ENCODE measurements at places on chromosomes 6 and 20.

GRCh38 chr6:1869769-1870168 is 260.1 kb downstream of the FOXC1 start:
- no peak for DNase-seq

GRCh38 chr20:15760001-15760621 is 813.1 kb downstream of the KIF16B start:
- DNase-seq = peak; percentile 42

GRCh38 chr6:139448051-139448649 is 73.7 kb upstream of the CITED2 start:
- no peak for DNase-seq

GRCh38 chr6:25250878-25251277 is 28.3 kb upstream of the CARMIL1 start:
- no peak for DNase-seq

GRCh38 chr20:14711652-14712051 is 374.2 kb upstream of the FLRT3 start:
- DNase-seq = no peak

DNA sequence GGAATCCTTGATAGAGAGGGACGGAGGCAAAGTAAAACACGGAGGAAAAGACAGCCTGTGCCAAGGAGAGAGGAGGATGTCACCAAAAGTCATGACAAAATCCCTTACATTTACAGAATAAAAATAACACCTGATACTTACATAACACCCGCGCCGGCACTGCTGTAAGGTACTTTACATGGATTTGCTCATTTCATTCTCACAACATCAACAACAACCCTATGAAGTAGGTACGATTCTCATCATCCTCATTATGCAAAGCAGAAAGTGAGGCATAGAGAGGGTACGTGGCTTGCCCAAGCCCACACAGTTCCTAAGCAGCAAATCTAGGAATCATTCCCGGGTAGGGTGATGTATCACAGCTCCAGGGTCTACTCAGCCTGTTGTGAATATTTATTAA is 67.6 kb upstream of the NFATC2 start:
- no peak for DNase-seq

DNA sequence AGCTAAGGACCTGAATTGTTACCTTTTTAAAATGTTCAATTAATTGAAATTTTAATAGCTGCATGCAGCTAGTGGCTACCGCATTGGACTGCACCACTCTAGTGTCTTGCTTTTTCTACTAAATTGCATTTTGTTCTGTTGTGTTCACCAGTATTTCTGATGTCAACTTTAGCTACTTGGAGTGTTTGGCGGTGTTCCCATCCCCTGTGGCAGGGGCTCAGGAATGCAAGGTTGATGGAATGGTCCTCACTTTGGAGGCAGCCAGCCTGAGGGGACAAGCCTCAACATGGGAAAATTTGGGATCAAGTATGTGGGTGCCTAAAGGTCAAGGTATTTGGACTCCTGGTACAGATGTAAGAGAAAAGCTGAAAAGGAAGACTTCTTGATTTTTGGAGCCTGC is 230.1 kb upstream of the PRND start:
- DNase-seq = no peak

- peak; percentile 30 for DNase-seq
These were observed 71.2 kb upstream of the NAA20 start for GRCh38 chr20:19945732-19946670.

DNA sequence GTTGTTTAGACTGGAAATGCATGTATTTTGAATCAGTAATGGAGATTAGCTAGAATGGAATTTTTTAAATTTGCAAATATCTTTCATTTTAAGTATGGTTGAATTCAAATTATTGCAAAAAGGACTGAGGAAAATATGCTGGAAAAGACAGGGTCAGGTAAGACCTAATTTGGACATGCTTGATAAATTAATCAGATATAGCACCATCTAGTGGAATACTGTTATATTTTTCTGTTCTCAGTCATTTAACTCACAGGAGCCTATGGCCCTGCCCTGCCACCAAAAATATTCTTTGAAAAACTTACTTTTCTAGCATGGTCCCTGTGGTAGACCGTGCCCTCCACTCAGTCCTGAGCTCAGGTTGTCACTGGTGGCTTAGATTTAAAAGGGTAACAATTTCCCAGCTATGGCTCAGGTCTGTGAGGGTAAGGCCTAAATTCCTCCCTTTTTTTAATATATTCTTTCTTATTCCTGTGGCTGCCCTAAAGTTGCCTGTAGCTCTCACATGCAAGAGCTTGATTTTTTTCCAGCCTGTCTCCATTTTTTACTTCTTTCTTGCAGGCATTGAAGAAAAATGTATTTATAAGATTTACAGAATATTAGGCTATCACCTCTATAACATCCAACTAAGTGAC is 25.3 kb upstream of the KIAA1586 start:
- no peak for DNase-seq

DNA sequence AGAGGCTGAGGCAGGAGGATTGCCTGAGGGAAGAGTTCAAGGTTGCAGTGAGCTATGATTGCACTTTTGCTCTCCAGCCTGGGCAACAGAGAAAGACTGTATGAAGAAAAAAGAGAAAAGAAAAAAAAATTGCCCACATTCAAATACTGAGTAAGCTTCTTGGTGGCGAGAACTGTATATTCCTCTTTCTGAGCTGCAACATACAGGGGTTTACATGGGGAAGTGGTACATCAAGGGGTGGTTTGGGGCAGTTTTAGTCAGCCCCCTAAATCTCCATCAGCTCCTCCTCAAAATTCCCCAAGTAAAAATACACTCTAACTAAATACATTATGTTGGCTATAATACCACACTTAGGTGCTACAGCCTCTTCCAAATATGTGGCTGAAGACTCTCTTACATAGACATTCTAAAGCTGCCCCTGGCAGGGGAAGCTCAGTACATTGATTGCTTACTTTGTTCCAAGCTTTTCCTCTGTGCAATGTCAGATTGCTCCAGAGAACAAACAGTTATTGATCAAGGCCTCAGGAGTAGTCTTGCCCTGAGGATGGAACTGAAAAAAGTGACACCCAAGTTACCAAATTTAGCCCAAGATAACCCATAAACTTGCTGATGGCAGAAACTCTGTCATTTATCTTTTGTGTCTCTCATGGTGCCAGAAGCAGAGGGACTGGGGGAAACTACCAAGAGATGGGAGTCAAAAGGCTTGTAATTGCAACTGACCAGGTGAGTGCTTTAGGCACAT is 107.4 kb upstream of the RIPOR2 start:
- no peak for DNase-seq

- DNase-seq = no peak
These were observed 167.3 kb downstream of the ARHGAP18 start for GRCh38 chr6:129542705-129543104.
